Adipocyte (in vitro differentiated cells): ENCODE measurements at places on chromosomes 5 and 9.

DNA sequence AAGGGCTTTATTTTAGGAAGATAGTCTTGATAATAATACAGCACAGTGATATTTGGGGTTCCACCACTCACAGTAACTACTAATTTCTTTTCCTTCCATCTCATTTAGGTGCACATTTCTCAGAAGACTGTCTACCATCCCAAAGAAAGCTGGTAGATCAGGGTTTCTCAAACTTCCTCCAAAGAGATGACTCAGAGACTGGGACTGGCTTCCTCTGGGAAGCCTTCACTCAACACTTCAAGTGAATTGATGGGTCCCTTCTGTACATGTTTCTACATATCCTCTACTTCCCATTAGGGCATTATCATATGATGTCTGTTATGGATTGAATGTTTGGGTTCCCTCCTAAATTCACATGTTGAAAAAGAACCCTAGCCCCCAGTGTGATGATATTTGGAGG lies 138.5 kb downstream of the SPOCK1 start:
- DNase-seq: no peak

- no peak for DNase-seq
Observed at GRCh38 chr5:168672016-168672415, 92.8 kb upstream of the PANK3 start.

DNA sequence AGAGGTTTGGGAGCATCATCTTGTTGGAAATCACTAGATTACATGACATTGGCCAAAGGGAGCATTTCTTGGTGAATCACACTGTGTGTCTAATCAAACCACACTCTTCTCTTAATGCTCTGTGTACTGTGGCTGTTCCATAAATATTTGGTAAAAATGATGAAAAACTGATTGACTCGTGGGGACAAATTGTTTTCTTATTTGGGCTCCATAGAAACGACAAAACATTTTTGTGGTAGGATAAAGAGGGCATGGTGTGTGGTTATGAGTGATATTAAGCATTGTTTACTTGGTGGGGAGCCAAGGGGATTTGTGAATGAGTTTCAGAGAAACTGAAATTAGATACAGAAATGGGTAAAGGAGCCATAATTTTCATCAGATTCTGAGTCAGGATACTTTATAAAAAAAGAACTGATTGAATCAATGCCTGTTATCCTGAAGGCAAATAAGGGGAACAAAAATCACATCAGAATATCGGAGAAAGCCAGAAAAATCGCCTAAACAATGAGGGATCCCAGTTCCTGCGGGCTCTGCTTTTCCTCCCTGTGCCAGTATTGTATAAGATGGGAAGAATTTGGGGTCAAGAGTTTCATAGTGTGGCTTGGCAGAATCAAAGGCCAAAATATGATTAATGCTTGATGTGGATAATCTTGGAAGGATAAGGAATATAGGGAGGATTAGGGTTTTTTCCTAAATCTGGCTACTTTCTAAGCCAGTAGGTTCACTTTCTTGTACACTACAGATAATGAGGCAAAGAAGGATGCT lies 33.3 kb downstream of the FBXL7 start:
- DNase-seq: peak; percentile 81

- no peak for DNase-seq
Observed at GRCh38 chr5:40017135-40017534, 592.4 kb upstream of the DAB2 start.

DNA sequence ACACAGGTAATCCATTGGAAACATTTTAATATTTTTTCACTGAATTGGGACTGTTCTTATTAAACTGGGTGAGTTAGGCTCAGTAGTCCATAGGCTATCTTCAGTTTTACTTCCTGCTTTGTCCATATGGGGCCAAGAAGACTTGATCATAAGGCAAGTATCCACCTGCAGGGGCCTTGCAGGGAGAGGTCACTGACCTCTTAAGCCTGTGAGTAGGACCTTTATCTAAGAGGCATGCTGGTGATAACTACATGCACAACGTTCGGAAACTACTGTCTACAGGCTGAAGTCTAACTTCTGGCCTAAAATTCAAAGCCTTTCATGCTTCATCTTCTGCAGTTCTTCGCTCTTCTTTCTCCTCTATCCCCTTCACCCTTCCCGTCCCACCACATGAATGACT lies 60.1 kb upstream of the GRHPR start:
- no peak for DNase-seq

DNA sequence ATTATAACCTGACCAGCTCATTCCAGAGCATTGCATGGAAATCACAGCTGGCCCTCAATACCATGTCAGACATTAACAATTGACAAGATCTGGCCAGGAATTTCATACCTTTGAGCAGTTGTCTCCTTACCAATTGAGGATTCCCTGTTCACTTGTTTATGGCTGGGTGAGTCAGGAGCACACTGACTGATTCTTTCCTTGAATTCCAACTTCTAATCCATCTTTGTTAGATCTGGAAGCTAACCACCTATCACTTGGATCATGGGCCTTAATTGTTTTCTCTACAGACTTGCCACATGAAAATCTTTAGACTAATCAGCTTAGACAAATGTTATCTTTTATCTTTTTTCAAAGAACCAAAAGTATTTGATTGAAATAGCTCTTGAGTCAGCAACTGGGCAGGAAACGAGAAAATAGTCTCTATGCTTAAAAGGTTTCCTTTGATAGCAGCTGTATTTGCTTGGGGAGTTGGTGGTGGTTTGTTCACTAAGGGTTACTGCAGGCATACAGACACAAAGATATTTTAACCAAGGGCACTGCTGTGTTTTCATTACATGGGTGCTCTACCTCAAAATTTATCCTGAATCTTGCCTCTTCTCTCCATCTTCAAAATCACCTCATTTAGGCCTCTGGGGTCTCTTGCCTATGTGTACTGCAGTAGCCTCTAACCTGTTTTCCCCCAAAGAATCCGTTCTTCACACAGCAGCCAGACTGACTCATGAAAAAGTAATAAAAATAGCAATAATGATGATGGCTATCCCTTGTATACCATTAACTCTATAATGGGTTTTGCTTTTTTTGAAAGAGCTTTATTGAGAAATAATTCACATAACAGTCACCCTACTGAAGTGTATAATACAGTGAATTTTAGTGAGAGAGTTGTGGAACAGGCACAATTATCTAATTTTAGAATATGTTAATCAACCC lies 197.0 kb upstream of the NMUR2 start:
- DNase-seq: no peak

DNA sequence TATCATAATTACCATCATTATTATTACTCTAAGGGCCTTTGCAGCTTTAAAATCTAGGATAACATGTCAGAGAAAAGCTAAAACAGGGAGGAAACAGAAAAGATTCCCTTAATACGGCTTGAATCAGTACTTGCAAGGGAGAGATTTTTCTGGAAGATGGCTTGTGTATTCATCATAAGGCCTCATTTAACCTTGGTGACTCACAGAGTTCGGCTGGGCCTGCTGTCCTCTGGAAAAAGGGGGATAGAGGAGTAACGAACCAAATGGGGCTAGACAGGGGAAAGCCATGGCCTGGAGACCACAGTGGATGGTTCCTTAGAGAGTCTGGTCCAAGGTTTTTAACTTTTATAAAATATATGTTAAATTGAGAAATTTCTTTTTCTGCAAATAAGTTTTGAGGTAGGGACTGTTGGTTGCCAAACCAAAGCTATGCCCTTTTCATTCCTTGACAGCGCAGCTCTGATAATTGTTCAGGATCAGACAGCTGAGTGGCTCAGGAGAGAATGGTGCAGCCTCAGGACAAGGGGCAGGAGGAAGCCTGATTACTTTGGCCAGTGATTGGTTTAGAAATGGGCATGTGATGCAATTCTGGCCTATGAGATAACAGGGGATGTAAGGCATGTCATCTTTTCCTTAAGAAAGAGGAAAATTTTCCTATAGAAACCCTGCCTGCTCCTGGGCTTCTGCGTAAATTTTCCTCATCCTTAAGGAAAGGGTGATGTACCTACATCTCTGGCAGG lies 25.6 kb upstream of the GSN start:
- peak; percentile 75 for DNase-seq

GRCh38 chr5:386432-387341 lies 56.3 kb upstream of the EXOC3 start:
- DNase-seq: no peak

- DNase-seq: no peak
Observed at GRCh38 chr5:152649609-152650008, 244.5 kb upstream of the NMUR2 start.

DNA sequence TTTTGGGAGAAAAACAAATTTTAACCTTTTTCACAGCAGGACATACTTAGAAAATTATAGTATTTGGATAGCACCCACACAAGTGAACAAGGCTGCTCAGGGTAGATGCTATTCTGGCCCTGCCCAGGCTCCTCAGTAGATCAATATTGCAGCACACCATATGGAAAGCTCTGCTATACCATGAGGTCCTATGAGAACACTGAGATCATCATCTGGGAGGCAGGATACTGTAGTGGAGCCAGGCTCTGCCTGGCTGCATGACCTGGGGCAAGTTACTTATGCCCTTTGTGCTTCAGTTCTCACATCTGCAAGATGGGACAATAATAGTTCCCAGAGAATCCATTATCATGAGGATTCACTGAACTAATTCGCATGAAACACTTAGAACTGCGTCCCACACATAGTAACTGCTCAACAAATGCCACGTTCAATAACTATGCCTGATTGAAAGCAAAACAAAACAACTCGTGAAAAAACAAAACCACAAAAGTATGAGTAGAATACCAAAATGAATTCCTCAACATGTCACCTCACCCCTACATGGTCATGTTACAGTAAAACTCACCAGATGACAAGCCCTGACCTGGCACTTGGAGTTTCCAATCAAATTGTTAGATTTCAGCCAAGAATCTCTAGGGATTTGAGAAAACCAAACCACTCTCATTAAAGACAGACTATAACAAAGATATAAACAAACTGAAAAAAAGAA lies 31.9 kb downstream of the ARSB start:
- DNase-seq: peak; percentile 56

- no peak for DNase-seq
Observed at GRCh38 chr5:77984587-77984986, 208.4 kb upstream of the TBCA start.

GRCh38 chr5:91383956-91384300 lies 811 bp upstream of the ARRDC3 start:
- DNase-seq: peak; percentile 42

DNA sequence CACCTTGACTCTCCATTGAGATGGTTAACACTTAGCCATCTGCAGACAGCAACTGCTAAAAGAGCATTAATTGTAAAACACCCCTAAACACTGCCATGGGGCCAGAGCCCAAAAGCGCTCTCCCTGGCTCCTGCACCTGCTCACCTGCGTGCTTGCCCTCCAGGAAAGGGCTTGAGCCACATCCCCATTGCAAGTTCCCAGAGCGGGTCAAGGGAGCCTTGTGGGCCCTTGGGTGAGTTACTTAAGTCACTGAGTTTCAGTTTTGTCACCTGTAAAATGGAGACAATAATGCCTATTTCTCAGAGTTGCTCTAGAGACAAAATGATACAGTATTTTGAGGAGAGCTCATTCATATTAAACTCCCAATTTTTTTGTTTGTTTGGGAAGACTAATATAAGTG lies 967.8 kb downstream of the PTPRD start:
- no peak for DNase-seq

- no peak for DNase-seq
Observed at GRCh38 chr5:174972291-174972690, 247.9 kb downstream of the MSX2 start.

GRCh38 chr5:104345222-104346016 lies 782.8 kb upstream of the NUDT12 start:
- DNase-seq: no peak

GRCh38 chr9:134598884-134599245 lies 42.7 kb upstream of the COL5A1 start:
- DNase-seq: no peak

DNA sequence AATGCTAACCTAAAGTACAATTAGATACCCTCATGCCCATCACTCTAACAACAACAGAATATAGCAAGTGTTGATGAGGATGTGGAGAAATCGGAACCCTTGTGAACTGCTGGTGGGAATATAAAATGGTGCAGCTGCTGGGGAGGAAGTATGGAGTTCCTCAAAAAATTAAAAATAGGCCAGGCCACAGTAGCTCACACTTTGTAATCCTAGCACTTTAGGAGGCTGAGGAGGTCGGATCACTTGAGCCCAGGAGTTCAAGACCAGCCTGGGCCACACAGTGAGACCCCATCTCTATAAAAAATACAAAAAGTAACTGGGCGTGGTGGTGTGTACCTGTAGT lies 18.0 kb upstream of the MRNIP start:
- no peak for DNase-seq
